ENCODE measurements at places on chromosomes 7 and 10. TPM values are rescaled to one million over a fixed set of nuclear protein-coding genes. Genes with fewer than 3 reads are reported as not detected.

Gene STK17A
- 24.5 TPM for polyA plus RNA-seq

Gene PCLO
- polyA plus RNA-seq: 0.34 TPM

Gene ANKRD30A
- polyA plus RNA-seq: not detected

Gene PIK3AP1
- 1.1 TPM for polyA plus RNA-seq

Gene MYPN
- 4.0 TPM for polyA plus RNA-seq

Gene SLC29A3
- polyA plus RNA-seq: 5.8 TPM

Gene TMEM213
- not detected for polyA plus RNA-seq

Gene AUTS2
- polyA plus RNA-seq: 50.1 TPM

Gene MKX
- polyA plus RNA-seq: not detected

Gene NPSR1
- polyA plus RNA-seq: not detected

Gene AKR1C8
- polyA plus RNA-seq: not detected

Gene TUBB8
- polyA plus RNA-seq: not detected

Gene FGFBP3
- polyA plus RNA-seq: 26.4 TPM

Gene LYZL1
- polyA plus RNA-seq: 0.17 TPM

Gene OPN4
- not detected for polyA plus RNA-seq

Gene PLPP4
- 2.0 TPM for polyA plus RNA-seq

Gene PARP12
- polyA plus RNA-seq: 1.3 TPM

Gene GNGT1
- polyA plus RNA-seq: not detected

Gene EXOSC1
- 56.5 TPM for polyA plus RNA-seq

Gene WNT16
- polyA plus RNA-seq: not detected

Gene BICC1
- 7.2 TPM for polyA plus RNA-seq

Gene BAIAP2L1
- polyA plus RNA-seq: 17.4 TPM

Gene DGKB
- polyA plus RNA-seq: 0.07 TPM

Gene TBC1D12
- 5.3 TPM for polyA plus RNA-seq

Gene LOXL4
- polyA plus RNA-seq: 3.1 TPM

Gene UNC5B
- 73.3 TPM for polyA plus RNA-seq

Gene OR13A1
- not detected for polyA plus RNA-seq

Gene SEMA4G
- 7.0 TPM for polyA plus RNA-seq

Gene PLEKHS1
- polyA plus RNA-seq: not detected

Gene GPR146
- 4.4 TPM for polyA plus RNA-seq

Gene CDK1
- 34.0 TPM for polyA plus RNA-seq

Gene PAX4
- not detected for polyA plus RNA-seq

Gene PRSS2
- not detected for polyA plus RNA-seq

Gene FAM131B
- polyA plus RNA-seq: 0.26 TPM

Gene INHBA
- 8.2 TPM for polyA plus RNA-seq

Gene NCOA4
- 251 TPM for polyA plus RNA-seq

Gene COBL
- polyA plus RNA-seq: 0.07 TPM

Gene SPDYE11
- 1.1 TPM for polyA plus RNA-seq

Gene SLC13A1
- polyA plus RNA-seq: not detected

Gene PSD
- polyA plus RNA-seq: 13.2 TPM

Gene LBX1
- not detected for polyA plus RNA-seq

Gene MUC3A
- not detected for polyA plus RNA-seq

Gene FIS1
- 266 TPM for polyA plus RNA-seq

Gene DBF4
- polyA plus RNA-seq: 18.1 TPM

Gene TRIM73
- polyA plus RNA-seq: 10.9 TPM

Gene TOMM7
- 317 TPM for polyA plus RNA-seq

Gene NOS3
- 16.3 TPM for polyA plus RNA-seq

Gene PTPRZ1
- polyA plus RNA-seq: 0.57 TPM

Gene PODXL
- polyA plus RNA-seq: 28.1 TPM

Gene H2BK1
- not detected for polyA plus RNA-seq

Gene COA1
- polyA plus RNA-seq: 220 TPM

Gene C7orf57
- polyA plus RNA-seq: not detected
